ENCODE measurements at places on chromosomes 6 and 20. TPM values are rescaled to one million over a fixed set of nuclear protein-coding genes. Genes with fewer than 3 reads are reported as not detected.
A peak's percentile ranks its signal among the peaks of the same experiment; 100 is the strongest.

DNA sequence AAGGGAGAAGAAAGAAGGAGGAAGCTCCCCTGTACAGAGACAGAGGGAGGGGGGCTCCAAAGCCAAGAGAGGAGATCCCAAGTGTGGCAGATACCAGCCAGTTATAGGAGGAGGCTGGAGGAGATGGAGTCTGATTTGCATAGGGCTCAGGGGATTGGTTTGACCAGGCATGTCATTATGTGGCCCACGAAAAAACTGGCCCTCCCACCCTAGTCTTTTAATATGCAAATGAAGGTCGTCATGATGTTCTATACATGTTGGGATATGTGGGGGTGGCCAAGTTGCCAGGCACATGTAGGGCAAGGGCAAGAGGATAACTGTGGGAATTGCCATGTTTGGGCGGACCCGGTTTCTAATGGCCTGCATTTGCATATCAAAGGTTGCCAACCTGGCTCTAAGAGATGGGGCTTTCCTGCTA lies 17.6 kb upstream of the ZFP64 start:
- peaks cover 24% of the 10 kb centered on the region for H3K27me3 ChIP-seq
- H3K36me3 ChIP-seq = no peaks in the 10 kb centered on the region
- H3K4me1 ChIP-seq = no peaks in the 10 kb centered on the region
- no peak overlapping the region for H3K27ac ChIP-seq
- DNase-seq = no peak

DNA sequence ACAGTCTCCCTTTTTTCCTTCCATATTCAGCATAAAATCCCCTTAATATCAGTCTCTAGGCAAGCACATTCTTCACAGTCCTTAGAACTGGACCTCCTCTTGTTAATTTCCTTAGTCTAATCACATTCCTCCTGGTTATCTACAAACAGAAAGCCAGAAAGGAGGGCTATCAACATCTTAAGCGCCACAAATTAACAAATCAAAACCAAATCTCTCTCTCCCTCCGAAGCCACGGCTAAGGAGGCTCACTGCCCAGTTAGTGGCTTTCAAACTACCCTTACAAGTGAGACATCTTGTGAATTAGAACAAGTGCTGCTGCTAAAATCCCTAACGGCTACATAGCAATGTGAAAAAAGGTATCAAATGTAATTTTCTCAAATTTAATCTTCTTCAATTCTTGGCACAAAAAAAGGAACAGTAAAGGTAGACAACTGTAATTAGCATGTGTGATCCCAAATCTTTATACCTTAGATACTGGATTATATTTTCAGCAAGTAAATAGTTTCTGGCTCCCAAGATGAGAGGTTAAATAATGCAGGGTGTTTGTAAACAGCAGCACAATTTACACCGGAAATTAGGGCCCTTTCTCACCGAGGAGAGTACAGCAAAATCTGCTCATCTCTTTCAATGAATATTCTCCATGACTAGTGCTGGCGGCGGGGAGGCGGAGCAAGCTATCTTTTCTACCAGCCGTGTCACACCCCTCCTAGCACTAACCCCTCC lies 1.4 kb upstream of the TRIM39 start:
- no peaks in the 10 kb centered on the region for H3K36me3 ChIP-seq
- peaks cover 40% of the 10 kb centered on the region for H3K4me1 ChIP-seq
- H3K4me3 ChIP-seq = peak overlapping the region; percentile 96
- H3K27me3 ChIP-seq = no peaks in the 10 kb centered on the region
- DNase-seq = peak; percentile 88
- H3K27ac ChIP-seq = peak overlapping the region; percentile 90

- H3K36me3 ChIP-seq = no peaks in the 10 kb centered on the region
- DNase-seq = no peak
- H3K4me1 ChIP-seq = no peaks in the 10 kb centered on the region
- peaks cover 12% of the 10 kb centered on the region for H3K27me3 ChIP-seq
Measured at GRCh38 chr6:39195792-39196385, 33.4 kb downstream of the KCNK5 start.

GRCh38 chr6:111278731-111279130 lies 191.4 kb downstream of the SLC16A10 start:
- H3K27ac ChIP-seq = no peak overlapping the region
- H3K4me1 ChIP-seq = no peaks in the 10 kb centered on the region
- H3K36me3 ChIP-seq = peaks cover 22% of the 10 kb centered on the region
- DNase-seq = no peak

The CALHM5 gene
- 0.51 TPM for polyA plus RNA-seq

- DNase-seq = peak; percentile 80
- H3K27ac ChIP-seq = peak overlapping the region; percentile 39
- peaks cover 17% of the 10 kb centered on the region for H3K4me1 ChIP-seq
- H3K36me3 ChIP-seq = no peaks in the 10 kb centered on the region
Measured at GRCh38 chr6:101083533-101084175, 202.5 kb upstream of the ASCC3 start.

GRCh38 chr6:158834675-158835385 lies 15.7 kb upstream of the EZR start:
- no peaks in the 10 kb centered on the region for H3K4me1 ChIP-seq
- H3K4me3 ChIP-seq = no peak overlapping the region
- DNase-seq = no peak
- no peaks in the 10 kb centered on the region for H3K27me3 ChIP-seq
- no peaks in the 10 kb centered on the region for H3K36me3 ChIP-seq

GRCh38 chr6:166721576-166721975 lies 94.5 kb upstream of the RPS6KA2 start:
- H3K4me1 ChIP-seq = 0 out of 2 replicates have a peak, but pooled peaks cover 12% of the 10 kb centered on the region
- no peak overlapping the region for H3K27ac ChIP-seq
- H3K4me3 ChIP-seq = no peak overlapping the region
- no peaks in the 10 kb centered on the region for H3K36me3 ChIP-seq
- peak; percentile 12 for DNase-seq

DNA sequence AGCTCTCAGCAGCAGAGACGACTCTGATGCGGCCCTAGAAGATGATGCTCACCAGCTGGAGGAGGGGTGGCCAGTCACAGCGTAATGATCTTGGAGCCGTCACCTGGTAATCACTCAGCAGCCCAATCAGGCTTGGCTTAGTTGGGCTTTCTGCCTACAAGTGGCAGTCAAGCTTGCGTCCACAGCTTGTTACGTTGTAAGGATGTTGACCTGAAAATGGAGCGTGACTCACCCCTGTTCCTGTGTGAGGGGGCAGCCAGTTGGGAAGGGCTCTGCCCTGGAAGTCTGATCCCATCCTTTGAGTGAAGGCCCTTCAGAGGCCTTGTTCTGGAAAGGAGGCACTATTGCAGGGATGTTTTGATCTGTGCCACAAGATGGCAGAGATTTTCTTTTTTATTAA lies 49.8 kb downstream of the SPATA2 start:
- no peaks in the 10 kb centered on the region for H3K27me3 ChIP-seq
- no peaks in the 10 kb centered on the region for H3K36me3 ChIP-seq
- peak overlapping the region; percentile 90 for H3K27ac ChIP-seq
- peaks cover 26% of the 10 kb centered on the region for H3K4me1 ChIP-seq

DNA sequence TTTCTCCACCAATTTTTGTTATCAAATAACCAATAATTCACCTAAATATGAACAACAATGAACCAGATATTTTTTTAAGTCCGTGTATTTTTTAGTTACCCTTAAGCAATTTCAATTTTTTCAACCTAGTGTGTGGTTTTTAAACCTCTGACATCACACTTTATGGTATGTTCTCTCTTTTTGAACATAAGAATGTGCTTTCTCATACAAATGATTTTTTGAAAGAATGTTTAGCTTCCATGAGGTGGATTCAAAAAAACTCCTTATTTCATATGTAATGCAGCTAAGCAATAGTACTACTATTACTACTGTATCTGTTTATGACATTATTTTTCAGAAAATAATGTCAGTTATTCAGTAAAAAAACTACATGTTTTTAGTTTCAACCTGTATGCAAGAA lies 19.4 kb upstream of the MEI4 start:
- H3K4me3 ChIP-seq = no peak overlapping the region
- no peaks in the 10 kb centered on the region for H3K27me3 ChIP-seq
- DNase-seq = no peak
- H3K36me3 ChIP-seq = no peaks in the 10 kb centered on the region
- no peaks in the 10 kb centered on the region for H3K4me1 ChIP-seq

- H3K4me3 ChIP-seq = peak overlapping the region; percentile 97
- H3K27ac ChIP-seq = peak overlapping the region; percentile 91
- H3K36me3 ChIP-seq = peaks cover 18% of the 10 kb centered on the region
- H3K4me1 ChIP-seq = peaks cover 25% of the 10 kb centered on the region
Measured at GRCh38 chr6:139376604-139377218, 2.3 kb upstream of the CITED2 start.

The GRM4 gene
- 0.10 TPM for polyA plus RNA-seq

The MCHR2 gene
- polyA plus RNA-seq = not detected

- H3K4me1 ChIP-seq = peaks cover 82% of the 10 kb centered on the region
- H3K27ac ChIP-seq = no peak overlapping the region
- H3K36me3 ChIP-seq = no peaks in the 10 kb centered on the region
- no peaks in the 10 kb centered on the region for H3K27me3 ChIP-seq
- no peak for DNase-seq
- no peak overlapping the region for H3K4me3 ChIP-seq
Measured at GRCh38 chr6:17966451-17966850, 21.0 kb downstream of the KIF13A start.

The DEK gene
- polyA plus RNA-seq = 108 TPM

The MYMX gene
- polyA plus RNA-seq = not detected

- H3K4me1 ChIP-seq = peaks cover 4% of the 10 kb centered on the region
- H3K27ac ChIP-seq = no peak overlapping the region
- no peaks in the 10 kb centered on the region for H3K27me3 ChIP-seq
Measured at GRCh38 chr20:58037631-58038030, 190.8 kb downstream of the ANKRD60 start.

DNA sequence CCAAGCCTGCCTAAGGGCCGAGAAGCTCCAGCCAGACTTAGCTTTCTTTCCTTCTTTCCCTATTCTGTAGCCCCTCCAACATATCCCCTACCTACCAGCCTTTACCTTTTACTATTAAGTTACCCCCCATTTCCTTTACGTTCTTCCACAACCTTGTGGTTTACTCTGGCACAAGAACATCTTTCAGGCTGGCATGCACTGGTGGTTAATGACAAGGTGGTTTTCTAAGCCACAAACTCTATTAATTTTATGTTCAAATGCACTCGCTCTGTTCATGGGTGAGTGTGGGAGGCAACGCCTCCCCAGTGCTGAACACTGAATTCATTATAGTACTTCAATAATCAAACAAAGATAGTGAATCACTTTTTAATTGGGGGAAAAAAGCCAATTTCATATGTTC lies 64.4 kb downstream of the TRERF1 start:
- H3K27me3 ChIP-seq = no peaks in the 10 kb centered on the region
- H3K4me3 ChIP-seq = no peak overlapping the region
- no peaks in the 10 kb centered on the region for H3K36me3 ChIP-seq
- H3K27ac ChIP-seq = no peak overlapping the region

The TCF21 gene
- 4.0 TPM for polyA plus RNA-seq

- H3K27ac ChIP-seq = no peak within 1 kb of the TSS
- no peaks in the 10 kb centered on the region for H3K27me3 ChIP-seq
- H3K4me3 ChIP-seq = peak within 1 kb of the TSS; percentile 96
- H3K4me1 ChIP-seq = peaks cover 6% of the 10 kb centered on the region
Measured at GRCh38 chr20:58980711-58981627, at the start of gene NELFCD. TSS of gene NELFCD (plus strand) at chr20:58981256. CDS start at chr20:58981310, 54 bp downstream.

The RFX6 gene
- polyA plus RNA-seq = not detected

Data from GM23248 (cell line).